ENCODE measurements at places on chromosomes 3 and 15. TPM values are rescaled to one million over a fixed set of nuclear protein-coding genes. Genes with fewer than 3 reads are reported as not detected.

GRCh38 chr3:100032243-100032642 lies 82.1 kb downstream of the FILIP1L start:
- DNase-seq = no peak

DNA sequence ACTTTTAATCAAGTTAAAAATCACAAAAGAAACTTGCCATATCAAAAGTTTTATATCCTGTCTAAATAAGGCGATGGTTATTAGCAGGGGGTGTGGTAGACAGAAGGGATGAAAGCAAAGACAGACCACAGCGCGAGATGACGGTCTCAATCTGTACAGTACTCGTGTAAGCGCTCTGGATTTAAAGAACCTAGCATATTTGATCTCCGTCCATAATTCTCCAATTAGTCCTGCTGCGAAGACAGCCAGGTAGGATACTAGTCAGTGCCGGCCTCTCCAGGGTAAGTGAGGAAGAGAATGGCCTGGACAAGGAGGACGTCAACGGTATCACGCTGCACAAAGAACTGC lies 701 bp downstream of the SGO1 start:
- DNase-seq = no peak

GRCh38 chr3:119508172-119508845 lies 10.0 kb downstream of the TIMMDC1 start:
- no peak for DNase-seq

DNA sequence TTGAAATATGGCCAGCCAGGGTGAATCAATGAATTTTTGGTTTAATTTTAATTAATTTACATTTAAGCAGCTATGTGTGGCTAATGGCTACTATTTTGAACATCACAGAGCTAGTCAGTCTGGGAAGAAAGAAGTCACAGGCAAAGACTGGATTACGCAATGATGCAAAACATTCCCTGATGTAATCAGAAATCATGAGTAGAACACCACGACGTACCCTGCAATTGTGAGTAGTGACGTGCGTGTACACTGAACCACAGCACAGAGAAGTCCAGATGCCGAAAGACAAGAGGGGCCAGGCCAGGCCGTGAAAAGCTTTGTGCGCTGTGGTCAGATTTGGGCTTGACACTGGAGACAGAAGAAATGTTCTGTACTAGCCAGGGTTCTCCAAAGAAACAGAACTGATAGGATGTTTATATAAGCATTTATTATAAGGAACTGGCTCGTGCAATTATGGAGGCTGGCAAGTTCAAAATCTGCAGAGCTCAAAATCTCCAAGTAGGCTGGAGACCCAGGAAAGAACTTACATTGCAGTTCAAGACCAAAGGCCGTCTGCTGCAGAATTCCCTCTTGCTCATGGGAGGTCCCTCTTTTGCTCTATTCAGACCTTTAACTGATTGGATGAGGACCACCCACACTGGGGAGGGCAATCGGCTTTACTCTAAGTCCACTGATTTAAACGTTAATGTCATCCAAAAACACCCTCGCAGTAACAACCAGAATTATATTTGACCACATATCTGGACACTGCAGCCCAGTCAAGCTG lies 44.6 kb downstream of the SH3BP5 start:
- DNase-seq = no peak

DNA sequence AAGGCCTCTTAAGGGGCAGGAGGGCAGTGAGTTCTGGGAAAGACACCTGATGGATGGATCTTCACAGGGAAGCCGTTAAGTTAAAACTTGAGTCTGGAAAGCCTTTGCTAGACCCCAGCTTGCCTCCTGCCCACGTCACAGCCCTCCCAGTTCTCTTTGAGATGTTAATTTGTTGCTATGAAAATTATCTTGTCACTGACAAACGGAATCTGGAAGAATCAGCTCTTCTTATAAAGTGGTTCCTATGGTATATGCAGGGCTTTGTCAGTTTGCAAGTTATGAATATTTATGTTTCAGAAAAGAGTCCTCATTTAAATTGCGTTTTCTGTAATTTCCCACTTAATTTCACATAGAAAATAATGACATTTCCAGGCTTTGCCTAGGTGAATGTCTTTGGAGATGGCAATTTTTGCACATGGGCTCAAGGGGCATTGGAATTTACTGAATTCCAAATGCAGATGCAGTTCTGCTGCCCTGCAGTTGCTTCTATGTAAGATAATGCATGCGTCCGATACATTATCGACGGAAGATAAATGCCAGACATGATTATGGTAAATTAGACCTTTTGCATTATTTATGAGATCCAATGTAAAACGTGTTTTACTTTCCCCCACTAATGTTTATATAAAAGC lies 74.1 kb downstream of the CACNA2D3 start:
- no peak for DNase-seq

- no peak for DNase-seq
Measured at GRCh38 chr15:72592097-72592496, 62.4 kb upstream of the GOLGA6B start.

DNA sequence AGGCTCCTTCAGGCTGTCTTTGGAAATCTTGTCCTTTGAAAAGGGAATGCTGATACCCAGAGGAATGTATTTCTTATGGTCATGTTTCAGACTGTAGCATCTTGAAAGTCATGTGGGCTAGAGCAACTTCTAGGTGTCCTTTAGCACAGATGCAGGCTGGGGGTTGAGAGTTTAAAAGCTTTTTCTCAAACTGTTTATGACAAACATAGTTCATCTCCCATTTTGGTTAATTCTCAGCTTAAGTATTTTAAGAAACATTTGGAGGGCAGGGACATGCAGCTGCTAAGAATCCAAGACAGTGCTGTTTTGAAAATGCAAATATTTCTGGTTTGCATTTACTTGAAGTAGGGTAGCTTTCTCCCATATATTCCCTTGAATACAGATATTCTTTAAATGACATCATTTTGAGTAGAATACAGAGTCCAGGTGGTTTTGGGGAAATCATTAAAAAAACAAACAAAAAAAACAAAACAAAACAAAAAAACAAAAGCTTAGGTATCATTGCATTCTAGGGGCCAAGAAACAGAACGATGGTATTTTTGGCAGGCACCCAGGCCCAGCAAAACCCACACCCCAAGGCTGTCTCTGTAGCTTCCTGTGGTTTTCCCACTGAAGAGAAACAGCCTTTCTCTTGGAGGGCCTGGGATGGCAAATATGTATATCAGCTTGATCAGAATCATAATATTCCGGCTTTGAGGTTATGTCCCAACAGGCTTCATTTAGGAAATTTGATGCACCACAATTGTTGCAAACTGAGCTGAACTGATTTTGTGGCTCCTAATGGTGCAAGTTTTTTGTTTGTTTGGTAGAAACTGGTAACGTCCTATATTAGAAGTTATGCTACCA lies 120.0 kb downstream of the ATG7 start:
- DNase-seq = no peak

GRCh38 chr15:51846066-51846462 lies 16.6 kb downstream of the TMOD3 start:
- no peak for DNase-seq

- DNase-seq = no peak
Measured at GRCh38 chr15:76753771-76754170, 151.4 kb downstream of the SCAPER start.

GRCh38 chr15:48652510-48653076 lies 7.1 kb upstream of the FBN1 start:
- DNase-seq = no peak

GRCh38 chr3:195761567-195762248 lies 40.9 kb downstream of the MUC20 start:
- no peak for DNase-seq

- no peak for DNase-seq
Measured at GRCh38 chr3:56369914-56370313, 98.4 kb downstream of the ERC2 start.

GRCh38 chr3:21484057-21484827 lies 266.8 kb downstream of the ZNF385D start:
- DNase-seq = peak; percentile 3

The GHSR gene
- not detected for total RNA-seq

The PLCL2 gene
- 21.5 TPM for total RNA-seq

The ST8SIA2 gene
- 0.27 TPM for total RNA-seq

The FSIP1 gene
- total RNA-seq = 0.27 TPM

The RLBP1 gene
- not detected for total RNA-seq
